ENCODE measurements at places on chromosomes 11 and 22.

- DNase-seq = no peak
Measured at GRCh38 chr11:61390161-61390560, 2.2 kb upstream of the TMEM216 start.

DNA sequence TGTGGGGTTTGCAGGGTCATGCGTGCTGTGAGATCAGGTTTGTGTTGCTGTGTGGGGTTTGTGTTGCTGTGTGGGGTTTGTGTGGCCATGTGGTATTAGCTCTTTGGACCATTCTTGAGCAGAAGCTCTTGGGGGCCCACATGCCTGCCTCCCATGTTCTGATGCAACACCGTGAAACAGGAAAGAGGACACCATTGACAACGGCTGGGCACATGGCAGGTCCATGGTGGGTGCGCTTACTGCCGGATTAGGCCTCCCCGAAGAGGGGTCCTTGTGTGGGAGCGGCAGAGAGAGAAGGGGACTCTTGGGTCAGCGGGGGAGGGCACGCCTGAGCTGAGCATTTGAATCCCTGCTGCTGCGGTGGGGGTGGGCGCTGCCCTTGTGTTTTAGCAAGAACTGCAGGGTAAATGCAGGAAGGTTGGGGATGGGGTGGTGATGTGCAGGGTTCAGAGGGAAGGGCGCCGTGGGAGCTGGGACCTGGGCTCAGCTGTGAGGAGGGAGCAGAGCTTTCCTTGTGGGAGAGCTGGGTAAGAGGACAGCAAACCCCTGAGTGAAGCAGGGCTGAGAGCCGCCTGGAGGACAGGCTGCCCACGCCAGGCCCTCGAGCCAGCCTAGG lies 361.5 kb downstream of the TBC1D22A start:
- DNase-seq = no peak

GRCh38 chr22:32132783-32133182 lies 26.3 kb downstream of the C22orf42 start:
- DNase-seq = peak; percentile 28

DNA sequence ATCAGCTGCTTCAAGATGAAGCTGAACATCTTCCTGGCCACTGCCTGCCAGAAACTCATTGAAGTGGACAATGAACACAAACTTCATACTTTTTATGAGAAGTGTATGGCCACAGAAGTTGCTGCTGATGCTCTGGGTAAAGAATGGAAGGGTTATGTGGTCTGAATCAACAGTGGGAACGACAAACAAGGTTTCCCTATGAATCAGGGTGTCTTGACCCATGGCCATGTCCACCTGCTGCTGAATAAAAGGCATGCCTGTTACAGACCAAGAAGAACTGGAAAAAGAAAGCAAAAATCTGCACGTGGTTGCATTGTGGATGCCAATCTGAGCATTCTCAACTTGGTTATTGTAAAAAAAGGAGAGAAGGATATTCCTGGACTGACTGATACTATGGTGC lies 22.2 kb upstream of the BIRC3 start:
- DNase-seq = no peak

GRCh38 chr22:33952776-33953175 lies 32.5 kb upstream of the LARGE1 start:
- DNase-seq = no peak

DNA sequence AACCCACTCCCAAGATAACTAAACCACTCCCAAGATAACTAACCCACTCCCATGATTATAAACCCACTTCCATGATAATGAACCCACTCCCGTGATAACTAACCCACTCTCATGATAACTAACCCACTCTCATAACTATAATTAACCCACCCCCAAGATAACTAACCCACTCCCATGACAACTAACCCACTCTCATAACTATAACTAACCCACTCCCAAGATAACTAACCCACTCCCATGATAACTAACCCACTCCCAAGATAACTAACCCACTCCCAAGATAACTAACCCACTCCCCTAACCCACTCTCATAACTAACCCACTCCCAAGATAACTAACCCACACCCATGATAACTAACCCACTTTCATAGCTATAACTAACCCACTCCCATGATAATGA lies 30.1 kb upstream of the CELSR1 start:
- no peak for DNase-seq

GRCh38 chr11:78424334-78425270 lies 7.0 kb upstream of the GAB2 start:
- peak; percentile 98 for DNase-seq

DNA sequence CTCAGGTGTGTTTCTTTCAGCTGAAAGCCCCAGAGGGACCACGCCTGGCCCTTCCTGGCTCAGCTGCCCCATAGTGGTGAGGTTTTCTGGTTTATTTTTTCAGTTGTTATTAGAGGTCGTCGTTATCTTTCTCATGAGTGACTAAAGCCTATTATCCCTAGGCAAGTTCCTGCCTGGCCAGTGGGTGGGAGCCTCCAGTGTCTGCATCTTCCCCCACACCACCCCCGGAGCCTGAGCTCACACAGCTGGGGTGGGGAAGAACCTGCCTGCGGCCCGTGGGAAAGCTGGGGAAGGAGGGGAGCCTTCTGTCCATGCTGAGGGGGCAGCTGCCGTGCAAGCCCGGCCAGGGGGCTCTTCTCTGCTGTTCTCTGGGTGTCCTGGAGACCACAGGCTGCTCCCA lies 24.3 kb upstream of the PPFIA1 start:
- no peak for DNase-seq

- DNase-seq = peak; percentile 49
Measured at GRCh38 chr11:96263238-96263763, 79.7 kb downstream of the MAML2 start.

GRCh38 chr11:4839851-4840549 lies 9.0 kb downstream of the OR51S1 start:
- no peak for DNase-seq

- peak; percentile 95 for DNase-seq
Measured at GRCh38 chr11:68003846-68004550, at the start of gene UNC93B1. Gene UNC93B1 (minus strand): TSS chr11:68004097. CDS start chr11:68004043, 54 bp downstream.

DNA sequence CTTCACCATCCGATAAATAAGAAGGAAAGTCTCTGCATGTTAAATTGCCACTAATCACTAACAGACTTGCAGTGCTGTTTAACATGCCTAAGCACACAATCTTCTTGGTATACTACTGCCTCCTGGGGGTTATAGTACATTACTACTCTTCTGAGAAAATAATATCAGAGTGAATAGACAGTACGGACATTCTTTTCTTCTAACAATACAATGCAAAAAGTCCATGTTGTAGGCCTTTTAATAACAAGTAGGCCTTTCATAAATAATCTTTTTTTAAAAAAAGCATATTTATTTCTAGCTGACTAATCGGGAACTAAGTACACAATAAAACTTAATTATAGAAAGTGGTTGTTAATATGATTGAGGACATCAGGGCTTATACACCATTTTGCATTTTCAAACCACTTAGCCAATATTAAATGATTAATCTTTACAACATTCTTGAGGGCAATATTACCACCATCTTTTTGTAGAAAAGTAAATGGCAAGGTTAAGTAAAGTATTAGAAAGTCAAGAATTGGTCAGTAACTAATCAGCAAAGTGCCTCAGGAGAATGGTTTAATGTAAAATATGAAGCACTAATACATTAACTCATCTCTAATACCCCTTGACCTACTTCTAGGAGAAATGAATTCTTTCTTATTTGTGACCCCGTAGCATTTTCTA lies 84.7 kb downstream of the TTC28 start:
- DNase-seq = peak; percentile 77

GRCh38 chr11:117902001-117902845 lies 25.8 kb upstream of the FXYD6 start:
- DNase-seq = no peak

- DNase-seq = no peak
Measured at GRCh38 chr22:26377170-26377830, 51.8 kb upstream of the ASPHD2 start.

DNA sequence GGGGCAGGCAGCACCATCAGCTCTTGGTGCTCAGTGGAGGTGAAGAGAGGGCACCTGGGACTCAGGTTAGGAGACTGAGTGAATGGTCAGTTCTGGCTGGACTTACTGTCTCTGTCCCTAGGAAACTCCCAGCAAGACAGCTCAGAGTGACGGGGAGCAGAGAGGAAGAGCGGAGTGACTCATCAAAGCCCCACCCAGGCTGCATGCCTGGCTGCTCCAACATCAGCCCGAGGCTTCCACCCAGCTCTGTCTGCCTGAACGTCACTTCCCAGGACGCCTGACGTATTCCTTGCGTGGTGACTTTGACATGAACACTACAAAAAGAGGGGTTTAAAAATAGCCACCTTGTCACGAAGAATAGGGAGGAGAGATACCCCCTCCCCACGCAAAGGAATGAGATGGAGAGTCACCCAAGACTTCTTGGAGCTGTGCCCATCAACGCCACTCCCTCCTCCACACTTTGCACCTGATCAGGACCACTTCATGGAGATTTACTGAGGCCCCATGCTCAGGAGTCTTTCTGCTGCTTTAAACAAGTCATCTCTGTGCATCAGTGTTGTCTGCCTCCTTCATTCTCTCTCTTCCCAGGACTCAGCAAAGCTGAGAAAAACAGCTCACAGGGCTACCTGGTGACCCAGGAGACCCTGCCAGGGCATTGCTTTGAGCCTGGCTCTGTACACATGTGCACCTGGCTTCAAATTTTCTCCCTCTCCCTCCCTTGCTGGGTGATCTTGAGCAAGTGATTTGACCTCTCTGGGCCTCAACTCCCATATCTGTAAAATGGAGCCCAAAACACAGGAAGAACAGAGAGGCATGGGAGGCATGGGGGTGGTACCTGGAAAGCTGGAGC lies 83.1 kb downstream of the MN1 start:
- DNase-seq = peak; percentile 93

DNA sequence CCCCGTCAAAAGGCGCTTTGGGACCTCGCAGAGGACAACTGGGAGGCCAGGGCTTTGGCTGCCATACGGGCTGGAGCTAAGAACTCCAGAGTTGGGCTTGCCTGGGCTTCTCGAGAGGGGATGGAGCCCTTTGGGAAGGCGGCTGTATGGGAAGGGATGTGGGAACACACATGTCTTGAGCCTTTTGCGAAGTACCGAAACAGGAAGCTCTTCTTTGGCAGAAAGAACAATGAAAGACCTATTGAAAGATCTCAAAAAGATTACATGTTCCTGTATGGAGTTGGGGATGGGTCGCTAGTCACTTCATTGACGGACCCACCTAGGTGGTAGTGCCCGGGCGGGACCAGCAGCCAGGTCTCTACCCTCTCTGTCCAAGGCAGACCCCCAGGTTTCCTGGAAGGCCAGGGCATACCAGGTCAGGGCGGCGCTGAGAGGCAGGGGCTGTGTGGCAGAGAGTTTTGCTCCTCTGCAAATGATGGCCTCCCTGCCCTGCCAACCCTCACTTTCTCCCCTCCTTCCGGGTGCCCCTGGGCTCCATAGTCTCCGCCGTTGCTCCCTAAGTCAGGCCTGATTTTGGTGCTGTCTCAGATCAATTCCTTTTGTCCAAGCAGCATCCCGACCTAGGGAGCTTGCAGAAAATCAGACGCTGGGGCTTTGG lies 1.0 kb downstream of the ST14 start:
- DNase-seq = no peak

- no peak for DNase-seq
Measured at GRCh38 chr11:65880844-65881421, 1.3 kb downstream of the CTSW start.

DNA sequence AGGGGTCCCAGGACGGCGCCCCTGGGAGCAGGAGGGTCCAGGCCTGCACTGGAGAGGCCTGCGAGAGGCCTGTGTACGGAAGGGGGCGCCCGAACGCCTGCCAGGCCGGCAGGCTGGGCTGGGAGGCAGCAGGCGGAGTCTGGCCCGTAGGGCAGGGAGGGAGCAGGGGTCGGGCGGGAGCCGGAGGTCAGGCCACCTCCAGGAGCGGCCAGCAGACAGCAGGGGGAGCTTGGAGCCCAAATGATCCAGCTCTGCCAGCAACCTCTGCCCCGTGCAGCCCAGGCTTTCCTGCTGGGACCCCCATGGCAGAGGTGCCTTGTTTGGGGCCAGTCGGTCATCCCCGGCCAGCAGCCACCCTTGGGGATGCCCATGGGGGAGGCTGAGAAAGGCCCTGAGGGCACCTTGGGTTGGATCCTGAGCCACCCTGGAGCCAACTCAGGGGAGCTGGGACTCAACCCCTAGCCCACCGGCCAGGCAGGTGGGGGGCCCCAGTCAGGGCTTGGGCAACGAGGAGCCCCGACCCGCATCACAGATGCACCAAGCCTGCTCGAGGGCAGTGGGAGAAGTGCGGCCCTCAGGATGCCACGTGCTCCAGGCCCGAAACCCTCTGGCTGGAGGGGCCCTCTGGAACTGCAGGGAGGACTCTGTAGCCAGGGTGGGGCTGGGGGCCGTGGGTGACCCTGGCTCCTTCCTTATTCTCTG lies 9.6 kb upstream of the SYT8 start:
- DNase-seq = peak; percentile 67

DNA sequence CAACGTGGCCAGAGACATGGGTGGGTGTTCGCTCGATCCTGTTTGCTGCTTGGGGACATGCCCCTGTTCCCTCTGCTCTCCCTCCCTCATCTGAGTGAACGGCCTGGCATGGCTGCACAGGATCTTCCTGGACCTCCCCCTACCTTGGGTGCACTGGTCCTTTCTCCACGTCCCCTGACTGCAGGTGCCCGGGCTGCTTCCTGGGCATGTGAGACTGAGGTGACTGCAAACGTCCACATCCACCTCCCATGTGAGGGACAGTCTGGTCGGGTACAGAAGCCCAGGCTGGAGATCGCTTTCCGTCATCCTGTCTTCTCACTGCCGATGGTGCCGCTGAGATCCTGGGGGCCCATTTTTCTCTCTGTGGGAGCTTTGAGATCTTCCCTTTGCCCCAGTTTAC lies 11.8 kb downstream of the SULT4A1 start:
- no peak for DNase-seq

- no peak for DNase-seq
Measured at GRCh38 chr11:11909727-11910126, 68.0 kb downstream of the USP47 start.

DNA sequence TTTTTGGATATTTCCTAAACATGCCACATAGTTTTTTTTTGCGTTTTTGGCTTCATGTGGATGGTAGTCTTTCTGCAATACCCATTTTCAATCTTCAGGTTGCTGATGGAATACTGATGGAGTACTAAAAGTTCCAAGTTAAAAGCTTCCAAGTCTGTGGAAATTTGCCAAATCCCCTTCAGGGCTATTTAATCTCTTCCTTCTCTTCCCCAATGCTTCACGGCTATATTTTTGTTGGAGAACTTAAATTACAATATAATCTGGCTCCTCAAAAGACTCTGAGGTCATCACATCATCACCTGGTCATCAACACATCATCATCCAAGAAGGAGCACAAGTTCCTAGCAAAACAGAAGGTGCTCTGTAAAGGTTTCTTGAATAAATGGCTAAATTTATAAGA lies 881.0 kb upstream of the TENM4 start:
- no peak for DNase-seq

GRCh38 chr11:86091086-86091485 lies 22.2 kb upstream of the PICALM start:
- DNase-seq = no peak

- no peak for DNase-seq
Measured at GRCh38 chr11:1807264-1807995, 27.4 kb upstream of the SYT8 start.

GRCh38 chr11:12174477-12175143 lies 64.2 kb downstream of the MICAL2 start:
- peak; percentile 60 for DNase-seq

- DNase-seq = no peak
Measured at GRCh38 chr22:17882162-17882561, 107.9 kb upstream of the BID start.

GRCh38 chr22:30169002-30169401 lies 77.6 kb downstream of the LIF start:
- no peak for DNase-seq
